ENCODE measurements at places on chromosomes 6 and 20.
A peak's percentile ranks its signal among the peaks of the same experiment; 100 is the strongest.

- DNase-seq: no peak
Measured at GRCh38 chr20:46264391-46265266, 43.7 kb downstream of the CDH22 start.

- no peak for DNase-seq
Measured at GRCh38 chr6:142297996-142298753, 3.6 kb upstream of the ADGRG6 start.

- DNase-seq: no peak
Measured at GRCh38 chr6:147179809-147180208, 24.4 kb upstream of the STXBP5 start.

DNA sequence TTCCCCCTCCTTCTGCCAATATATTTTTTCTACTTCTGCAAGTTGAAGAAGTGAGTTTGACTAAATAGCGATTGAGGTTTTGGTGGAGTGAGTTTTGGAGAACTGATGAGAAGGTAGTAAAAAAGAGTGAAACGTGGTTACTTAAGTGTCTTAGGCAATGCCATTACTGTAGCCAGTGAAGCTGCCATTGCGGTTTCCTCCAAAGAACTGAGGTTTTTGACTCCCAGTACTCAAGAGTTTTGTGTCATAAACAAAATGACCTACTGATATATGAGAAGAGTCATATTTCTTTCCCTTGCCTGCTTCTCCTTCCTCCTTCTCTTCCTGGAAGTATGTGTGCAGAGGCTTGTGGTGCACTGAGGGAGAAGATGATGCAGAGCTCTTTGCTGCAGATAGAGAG is 554.5 kb upstream of the MAP3K7 start:
- no peak for DNase-seq

- DNase-seq: no peak
Measured at GRCh38 chr6:73879501-73880293, 183.7 kb downstream of the CD109 start.

DNA sequence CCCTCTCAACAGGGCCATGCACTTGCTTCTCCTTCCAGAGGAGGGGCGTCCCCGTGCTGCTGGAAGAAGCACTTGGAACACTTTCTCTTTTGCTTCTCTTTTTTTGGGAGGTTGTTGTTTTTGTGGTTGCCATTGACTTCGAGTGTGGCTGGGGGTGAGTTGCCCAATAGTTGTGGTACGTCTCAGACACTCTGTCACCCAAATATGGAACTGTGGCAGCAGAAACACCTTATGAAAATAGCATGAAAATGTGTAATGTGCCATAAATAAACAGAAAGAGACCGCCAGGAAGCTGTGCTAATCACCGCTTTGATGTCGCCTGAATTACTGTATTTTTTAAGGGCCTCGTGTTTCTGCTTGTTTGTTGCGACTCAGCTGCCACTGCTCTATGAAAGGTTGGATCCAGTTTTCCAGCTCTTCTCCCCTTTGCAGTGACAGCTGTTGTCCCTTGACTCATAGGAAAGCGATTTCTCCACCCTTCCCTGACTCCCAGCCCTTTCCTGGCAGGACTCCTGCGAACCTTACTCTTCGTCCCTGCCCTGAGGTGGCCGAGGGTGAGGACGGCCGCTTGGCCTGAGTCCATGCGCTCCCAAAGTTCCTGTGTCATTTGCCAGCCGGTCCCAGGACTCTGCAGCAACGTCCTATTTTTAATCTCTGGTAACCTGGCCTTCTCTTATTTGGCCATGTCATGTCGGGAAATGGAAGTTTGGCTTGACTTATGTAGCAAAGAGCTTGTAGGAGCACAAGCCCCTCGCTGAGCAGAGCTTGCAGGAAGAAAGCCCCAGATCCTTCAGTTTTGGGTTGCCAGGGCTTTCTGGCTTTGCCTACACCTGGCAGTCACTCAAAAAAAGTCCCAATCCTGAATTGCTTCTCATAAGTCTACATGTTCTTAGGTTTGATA is 694.6 kb downstream of the QKI start:
- peak; percentile 87 for DNase-seq

- DNase-seq: peak; percentile 36
Measured at GRCh38 chr20:43662943-43663655, 3.8 kb upstream of the MYBL2 start.

- no peak for DNase-seq
Measured at GRCh38 chr6:82072751-82073150, 174.8 kb downstream of the IBTK start.

DNA sequence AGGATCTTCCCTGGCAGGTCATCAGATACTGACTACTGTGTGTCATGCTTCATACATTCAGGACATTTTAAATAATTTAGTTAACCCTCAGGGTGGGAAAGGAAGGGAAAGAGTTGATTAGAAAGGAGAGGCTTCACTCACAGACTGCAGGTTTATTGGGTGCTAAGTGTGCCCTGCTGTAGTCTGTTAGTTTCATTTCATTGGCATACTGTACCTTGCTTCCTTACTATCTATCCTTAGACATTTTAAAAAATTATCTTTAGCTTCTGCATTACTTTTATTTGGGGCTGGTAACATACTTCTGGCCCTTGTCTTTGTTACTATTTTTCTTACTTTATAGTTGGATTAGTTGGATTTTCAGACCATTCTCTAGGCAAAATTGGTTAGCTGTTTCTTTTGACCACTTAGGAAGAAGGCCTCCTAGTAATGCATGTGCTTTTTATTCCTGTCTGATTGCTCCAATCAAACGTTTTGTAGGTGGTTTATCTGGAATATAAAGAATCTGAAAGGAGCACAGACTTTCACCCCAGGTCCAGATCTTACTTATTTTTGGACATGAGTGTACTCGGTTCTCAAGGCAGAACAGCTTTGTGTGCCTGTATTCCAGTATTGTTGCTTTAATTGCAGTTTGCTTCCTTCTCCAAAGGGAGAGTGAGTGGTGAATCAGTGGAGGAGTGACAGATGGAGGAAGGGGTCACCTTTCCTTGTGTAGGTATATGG is 82.7 kb upstream of the PRDM1 start:
- no peak for DNase-seq

DNA sequence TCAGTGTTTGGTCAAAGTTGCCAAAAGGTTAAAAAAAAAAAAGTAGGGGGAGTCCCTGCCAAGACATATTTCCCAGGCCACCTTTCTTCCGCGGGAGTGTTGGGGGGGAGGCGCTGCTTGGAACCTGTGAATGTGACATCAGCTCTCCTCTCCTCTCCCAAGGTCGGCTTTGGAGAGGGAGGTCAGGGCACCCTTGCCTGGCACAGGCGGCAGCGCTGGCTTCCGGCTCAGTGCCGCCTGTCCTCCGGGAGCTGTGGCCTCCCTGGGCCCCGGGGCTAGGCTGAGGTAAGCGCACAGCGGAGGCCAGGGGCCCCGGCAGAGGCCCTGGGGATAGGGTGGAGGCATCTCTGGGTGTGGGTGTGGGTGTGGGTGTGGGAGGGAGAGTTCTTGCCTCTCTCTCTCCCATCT is 1.9 kb upstream of the EDN1 start:
- DNase-seq: no peak

GRCh38 chr6:31121131-31121790 is 1.0 kb upstream of the CDSN start:
- DNase-seq: peak; percentile 68

DNA sequence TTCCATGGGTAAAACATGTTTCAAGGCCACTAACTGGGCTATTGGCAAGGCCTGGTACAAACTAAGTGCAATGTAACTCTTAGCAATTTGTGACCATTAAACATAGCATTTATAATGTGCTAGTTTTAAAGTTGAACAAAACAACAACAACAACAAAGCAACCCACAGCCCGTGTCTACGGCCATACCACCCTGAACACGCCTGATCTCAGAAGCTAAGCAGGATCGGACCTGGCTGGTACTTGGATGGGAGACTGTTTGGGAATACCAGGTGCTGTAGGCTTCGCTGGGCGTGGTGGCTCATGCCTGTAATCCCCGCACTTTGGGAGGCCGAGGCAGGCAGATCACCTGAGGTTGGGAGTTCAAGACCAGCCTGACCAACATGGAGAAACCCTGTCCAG is 61.0 kb downstream of the SGK1 start:
- DNase-seq: no peak

- peak; percentile 74 for DNase-seq
Measured at GRCh38 chr6:117739869-117740268, 64.6 kb downstream of the NUS1 start.

DNA sequence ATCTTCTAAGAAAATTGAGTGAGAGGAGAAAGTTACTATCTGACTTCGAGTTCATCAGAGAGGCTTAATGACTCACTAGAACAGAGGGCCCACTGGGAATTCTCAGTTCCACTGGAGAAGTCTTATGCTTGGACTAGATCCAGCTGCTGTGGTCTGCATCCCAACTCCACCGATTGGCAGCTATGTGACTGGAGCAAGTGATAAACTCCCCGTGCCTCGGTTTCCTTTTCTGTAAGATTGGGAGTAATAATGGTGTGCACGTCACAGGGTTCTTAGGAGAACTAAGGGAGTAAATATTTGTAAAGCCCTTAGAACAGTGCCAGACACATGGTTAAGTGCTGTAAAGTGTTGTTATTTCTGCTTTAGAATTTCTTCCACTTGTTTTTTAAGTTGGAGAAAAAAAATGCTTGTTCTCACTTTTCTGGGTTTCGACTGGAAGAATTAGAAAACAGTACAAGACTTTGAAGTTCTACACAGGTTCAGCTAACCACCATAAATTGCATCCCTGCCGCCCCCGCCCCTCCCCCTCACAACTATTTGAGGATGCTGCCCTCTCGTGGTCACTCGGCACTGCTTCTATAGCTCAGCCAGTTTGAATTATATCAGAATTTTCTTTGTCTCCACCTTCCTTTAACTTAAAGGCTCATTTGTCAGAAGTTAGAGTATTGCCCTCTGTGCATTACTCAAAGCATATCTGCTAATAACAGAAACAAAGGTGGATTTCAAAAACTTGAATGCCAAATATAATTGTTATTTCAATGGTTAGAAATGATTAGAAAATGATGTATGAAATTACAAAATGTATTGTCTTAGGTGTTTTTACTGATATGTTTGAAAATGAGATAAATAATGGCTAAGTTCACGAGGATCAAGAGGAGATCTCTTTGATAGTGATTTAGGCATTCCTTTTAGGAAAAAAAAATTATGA is 95.0 kb upstream of the IFNGR1 start:
- peak; percentile 89 for DNase-seq

DNA sequence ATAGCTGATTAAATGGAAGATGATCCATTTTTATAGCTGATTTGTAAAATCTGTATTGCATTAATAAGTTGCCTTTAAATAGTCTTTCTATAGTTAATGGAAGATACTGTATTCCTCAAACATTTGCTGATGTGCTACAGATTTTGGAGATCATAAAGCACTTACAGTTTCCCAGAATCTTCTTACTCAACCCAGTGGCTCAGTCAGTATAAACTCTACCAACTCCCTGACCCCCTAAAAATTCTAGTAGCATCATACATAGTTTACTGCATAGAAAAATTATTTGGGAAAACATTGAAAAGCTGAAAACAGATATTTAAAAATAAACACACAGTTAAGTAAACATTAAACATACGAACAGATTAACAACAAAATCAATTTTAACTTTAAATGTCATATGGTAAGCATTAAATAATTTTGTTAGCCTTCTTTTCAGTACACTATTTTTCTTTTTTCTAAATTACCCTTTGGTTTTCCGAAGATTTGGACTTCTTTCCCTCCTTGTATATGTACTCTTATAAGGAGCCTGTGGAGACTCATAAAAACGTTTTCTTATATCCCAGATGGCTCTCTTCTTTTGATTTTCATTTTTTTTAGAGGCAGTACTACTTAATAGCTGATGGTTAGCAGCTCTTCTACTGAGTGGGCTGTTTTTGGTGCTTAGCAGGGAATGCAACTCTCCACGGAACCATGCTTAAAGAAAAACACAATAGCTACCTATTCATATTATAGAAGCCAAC is 62.7 kb upstream of the BMP5 start:
- DNase-seq: no peak

All from posterior vena cava (tissue), 2 donors.